ENCODE measurements at places on chromosomes 2 and 18.

DNA sequence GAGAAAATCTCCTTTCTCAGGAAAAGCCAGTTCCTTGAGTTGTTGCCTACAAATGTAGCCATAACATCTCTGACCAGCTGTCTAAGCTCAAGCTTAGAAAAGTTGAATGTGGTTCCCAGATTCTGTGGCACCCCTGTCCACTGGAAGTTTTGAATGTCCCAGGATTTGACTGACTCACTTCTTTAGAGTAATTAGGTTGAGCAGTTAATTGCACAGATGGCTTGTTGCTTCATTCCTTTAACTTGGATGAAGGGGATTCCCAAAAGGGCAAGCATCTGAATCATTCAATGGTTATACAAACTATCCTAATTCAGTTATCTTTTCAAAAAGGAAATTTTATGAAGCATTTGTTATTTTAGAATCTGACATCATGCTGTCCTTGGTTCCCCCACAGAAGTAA, 374.7 kb downstream of the LNPK start:
- no peak for DNase-seq

GRCh38 chr2:46367286-46367685, 70.1 kb downstream of the EPAS1 start:
- no peak for DNase-seq

DNA sequence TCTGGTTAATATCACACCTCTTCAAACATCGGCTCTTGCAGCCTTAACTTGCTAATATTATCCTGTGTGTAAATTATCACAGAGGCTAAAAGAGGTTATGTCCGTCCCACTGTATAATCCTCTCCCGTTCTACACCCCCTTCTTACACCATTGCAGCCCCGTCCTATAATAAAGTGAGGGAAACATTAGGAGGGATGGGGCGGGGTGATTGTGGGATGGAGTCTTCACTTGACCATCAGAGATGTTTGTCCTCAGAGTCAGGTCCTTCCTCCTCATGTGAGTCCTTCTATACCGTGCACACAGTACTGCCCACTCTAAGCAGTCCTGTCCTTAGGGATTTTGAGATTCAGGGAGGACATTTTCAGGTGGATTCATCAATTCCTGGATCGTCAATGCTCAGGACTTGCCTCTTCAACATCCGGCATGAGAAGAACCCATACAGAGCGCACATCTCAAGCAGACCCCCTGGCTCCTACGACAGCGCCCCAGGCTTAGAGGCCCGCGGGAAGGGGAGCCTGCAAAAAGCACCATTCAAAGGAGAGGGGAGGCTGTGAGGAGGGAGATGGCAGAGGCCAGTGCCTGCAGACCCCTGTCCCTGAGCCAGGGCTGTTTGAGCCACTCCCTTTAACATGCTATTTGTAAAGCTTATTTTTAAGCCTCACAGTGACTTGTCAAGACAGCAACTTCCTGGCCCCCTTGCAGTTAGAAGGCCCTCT, 42.8 kb upstream of the ASB18 start:
- DNase-seq, result no peak

DNA sequence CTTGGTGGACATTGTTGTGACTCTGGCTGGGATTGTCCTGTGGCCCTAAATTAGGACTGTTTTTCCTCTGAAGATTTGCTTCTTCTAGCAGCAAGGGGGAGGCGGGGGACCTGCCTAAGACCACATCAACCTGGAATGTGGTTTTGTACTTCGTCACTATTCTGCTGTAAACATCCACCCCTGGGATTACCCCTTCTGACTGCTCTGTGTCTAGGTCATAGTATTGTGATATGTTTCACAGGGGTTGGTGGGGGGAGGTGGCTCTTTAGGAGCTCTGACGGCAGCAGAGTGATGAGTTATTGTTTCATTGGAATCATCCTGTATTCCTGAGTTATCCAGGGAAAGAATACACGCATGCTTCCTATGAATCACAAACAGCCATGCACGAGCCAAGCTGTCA, 226.4 kb upstream of the MYT1L start:
- DNase-seq, result no peak

- no peak for DNase-seq
These were observed 37.8 kb upstream of the RTTN start for GRCh38 chr18:70243131-70243929.

GRCh38 chr2:39696838-39697237, 31.1 kb downstream of the TMEM178A start:
- DNase-seq, result no peak

DNA sequence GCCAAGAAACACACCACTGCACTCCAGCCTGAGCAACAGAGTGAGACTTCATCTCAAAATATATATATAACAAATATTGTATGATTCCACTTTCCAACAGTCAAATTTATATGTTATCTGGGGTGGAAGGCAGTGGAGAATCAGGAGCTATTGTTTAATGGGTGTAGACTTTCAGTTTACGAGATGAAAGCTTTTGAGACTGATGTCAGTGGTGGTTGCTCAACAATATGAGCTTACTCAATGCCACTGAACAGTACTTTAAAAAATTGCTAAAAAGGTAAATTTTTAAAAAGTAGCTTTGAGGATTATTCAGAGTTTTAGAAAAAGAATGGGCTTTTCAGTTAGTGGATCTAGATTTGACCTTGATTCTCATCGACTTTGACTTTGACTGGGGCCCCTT, 105.9 kb upstream of the ST6GAL2 start:
- DNase-seq, result no peak

DNA sequence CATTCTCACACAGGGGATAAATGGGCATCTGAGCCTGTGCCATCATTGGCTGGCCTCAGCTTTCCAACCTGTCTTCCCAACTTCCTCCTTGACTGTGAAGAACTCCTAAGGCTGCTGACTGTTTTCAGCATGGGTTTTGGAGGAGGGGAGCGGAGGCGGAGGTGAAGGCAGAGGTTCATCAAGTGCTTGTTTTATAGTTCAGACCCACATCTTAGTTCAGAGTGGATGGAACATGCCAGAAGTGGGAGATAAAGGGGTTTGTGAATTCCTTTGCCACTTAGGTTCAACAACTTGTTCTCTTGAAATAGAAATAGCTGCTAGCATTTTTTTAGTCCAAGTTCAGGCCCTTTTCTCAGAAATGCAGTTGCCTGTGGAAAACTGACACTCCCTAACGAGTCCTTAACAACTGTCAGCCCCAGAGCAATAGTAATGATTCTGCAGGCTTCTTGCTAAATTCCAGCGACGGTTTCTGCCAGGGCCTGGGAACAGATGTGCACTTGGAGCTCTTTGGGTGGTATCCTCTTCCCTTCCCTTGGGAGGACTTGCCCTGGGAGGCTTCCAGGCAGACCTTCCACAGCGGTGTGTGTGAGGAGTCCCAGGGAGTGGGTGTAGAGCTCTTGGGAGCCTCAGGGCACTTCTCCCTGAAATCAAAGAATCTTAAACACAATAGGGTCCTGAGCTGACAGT, 30.1 kb upstream of the ITGA6 start:
- DNase-seq, result no peak

DNA sequence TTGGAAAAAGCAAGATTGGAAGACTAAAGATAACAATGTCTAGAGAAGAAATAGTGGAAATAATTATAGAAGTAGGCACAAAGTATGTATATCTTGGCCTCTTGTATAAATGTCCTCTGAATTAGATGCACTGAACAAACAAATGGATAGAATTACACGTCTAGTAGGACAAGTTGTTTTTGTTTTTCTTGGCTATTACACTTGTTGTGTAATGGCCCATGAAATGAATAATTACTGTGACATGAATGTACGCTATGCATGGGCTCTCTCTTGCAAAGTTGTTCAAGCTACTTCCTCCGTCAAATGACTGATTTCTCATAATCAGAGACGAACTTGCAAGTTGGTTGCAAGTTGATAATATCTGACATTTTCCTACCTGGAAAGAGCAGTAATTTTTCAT, 126.2 kb downstream of the PDE1A start:
- no peak for DNase-seq

DNA sequence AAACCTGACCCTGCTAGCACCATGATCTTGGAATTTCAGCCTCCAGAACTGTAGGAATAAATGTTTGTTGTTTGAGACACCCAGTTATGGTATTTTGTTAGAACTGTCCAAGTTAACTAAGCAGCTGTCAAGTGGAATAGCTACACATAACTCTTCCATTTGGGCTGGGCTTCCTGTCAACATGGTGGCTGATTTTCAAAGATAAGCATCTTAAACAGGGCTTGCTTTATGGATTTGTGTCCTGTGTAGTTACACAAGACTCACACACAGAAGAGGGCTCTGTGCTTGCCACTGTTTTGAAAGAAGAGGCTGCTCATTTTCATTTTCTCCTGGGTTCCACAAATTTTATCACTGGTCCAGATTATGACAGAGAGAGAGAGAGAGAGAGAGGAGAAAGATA, 35.7 kb downstream of the GCG start:
- no peak for DNase-seq

DNA sequence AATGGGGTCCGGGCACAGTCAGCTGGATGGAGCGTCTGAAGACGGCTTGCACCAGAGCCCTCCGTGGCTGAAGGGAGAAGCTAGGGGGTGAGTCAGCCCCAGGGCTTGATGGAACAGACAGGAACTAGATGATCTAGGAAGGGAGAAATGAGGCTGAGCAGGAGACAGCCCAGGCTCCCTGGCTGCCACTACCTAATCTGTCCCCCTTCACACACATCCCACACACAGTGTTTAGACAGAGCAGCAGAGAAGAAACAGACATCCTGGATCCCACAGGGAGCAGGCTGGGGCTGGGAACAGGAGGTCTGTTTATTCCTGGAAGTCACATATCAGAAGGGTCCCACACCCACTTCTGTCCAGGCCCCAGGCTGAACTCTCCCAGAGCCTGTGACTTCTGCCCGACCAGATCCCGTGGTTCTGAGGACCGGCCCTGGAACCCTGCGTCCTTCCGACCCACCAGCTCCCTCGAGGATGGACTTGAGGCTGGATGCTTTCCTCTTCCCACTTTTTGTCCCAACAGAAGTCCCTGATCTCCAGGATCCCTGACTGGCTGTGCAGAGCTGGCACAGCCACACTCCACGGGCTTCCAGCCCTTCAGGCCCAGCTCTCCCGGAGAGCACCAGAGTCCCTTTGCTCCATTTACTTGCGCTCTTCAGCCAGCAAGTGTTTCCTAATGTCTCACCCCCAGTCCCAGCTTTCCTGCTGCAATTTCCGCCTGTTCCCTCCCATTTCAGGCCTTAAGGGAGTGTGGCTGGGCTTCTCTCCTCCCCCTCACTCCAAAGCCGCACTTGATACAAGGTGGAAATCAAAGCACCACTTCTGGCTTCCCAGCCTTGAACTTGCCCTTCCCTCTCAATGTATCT, 1.5 kb upstream of the GPBAR1 start:
- DNase-seq, result no peak

DNA sequence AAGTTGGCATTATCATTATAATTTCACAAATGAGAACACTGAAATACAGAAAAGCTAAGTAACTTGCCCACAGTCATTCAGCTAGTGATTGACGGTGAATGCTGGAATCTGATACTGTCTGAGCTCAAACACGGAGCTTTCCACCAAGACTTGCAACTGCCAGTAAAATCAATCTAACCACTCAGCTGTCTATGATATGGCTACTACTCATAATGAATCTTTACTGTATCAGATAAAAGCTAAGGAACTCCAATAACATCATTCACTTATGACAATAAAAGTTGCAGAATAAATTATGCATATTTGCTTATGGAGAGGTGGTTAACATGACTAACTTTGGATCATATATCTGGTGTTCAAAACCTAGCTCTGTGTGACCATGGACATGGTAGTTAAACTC, 279.4 kb upstream of the NXPH2 start:
- DNase-seq, result no peak

- DNase-seq, result no peak
These were observed 254.8 kb downstream of the RNF152 start for GRCh38 chr18:61637905-61638595.

GRCh38 chr2:172103471-172104272, 972 bp upstream of the DLX2 start:
- DNase-seq, result peak; percentile 47

- peak; percentile 18 for DNase-seq
These were observed 32.0 kb downstream of the CENPO start for GRCh38 chr2:24824966-24825882.

DNA sequence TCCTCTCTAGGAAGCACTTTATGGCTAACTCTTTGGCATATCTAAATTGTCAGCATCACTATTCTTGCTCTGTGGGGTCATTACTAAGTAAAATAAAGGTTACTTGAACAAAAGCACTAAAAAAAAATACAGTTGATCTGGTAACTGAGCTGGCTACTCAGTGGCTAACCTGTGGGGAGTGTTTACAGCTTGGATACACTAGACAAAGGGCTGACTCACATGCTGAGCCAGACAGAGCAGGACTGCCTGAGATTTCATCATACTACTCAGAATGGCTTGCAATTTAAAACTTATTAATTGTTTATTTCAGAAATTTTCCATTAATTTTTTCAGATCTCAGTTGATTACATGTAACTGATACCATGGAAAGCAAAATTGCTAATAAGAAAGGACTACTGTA, 1690.4 kb upstream of the SLC39A10 start:
- DNase-seq, result no peak
